ENCODE measurements at places on chromosomes 2 and 18. TPM values are rescaled to one million over a fixed set of nuclear protein-coding genes. Genes with fewer than 3 reads are reported as not detected.
A peak's percentile ranks its signal among the peaks of the same experiment; 100 is the strongest.

GRCh38 chr2:143607231-143608062 is 478.2 kb downstream of the ARHGAP15 start:
- H3K27ac ChIP-seq: peak overlapping the region; percentile 5
- no peaks in the 10 kb centered on the region for H3K36me3 ChIP-seq
- H3K4me1 ChIP-seq: peaks cover 23% of the 10 kb centered on the region
- H3K4me3 ChIP-seq: no peak overlapping the region
- H3K27me3 ChIP-seq: no peaks in the 10 kb centered on the region

- no peaks in the 10 kb centered on the region for H3K36me3 ChIP-seq
- no peaks in the 10 kb centered on the region for H3K27me3 ChIP-seq
- DNase-seq: no peak
- H3K27ac ChIP-seq: no peak overlapping the region
- no peaks in the 10 kb centered on the region for H3K4me1 ChIP-seq
Measured at GRCh38 chr2:205957452-205958154, 128.4 kb downstream of the INO80D start.

- peak overlapping the region; percentile 88 for H3K27ac ChIP-seq
- no peak for DNase-seq
- no peaks in the 10 kb centered on the region for H3K36me3 ChIP-seq
- no peak overlapping the region for H3K4me3 ChIP-seq
Measured at GRCh38 chr2:239226677-239227581, 173.9 kb downstream of the HDAC4 start.

GRCh38 chr18:77206676-77207374 is 42.8 kb upstream of the GALR1 start:
- no peaks in the 10 kb centered on the region for H3K36me3 ChIP-seq
- no peaks in the 10 kb centered on the region for H3K4me1 ChIP-seq
- no peak overlapping the region for H3K4me3 ChIP-seq
- H3K27ac ChIP-seq: peak overlapping the region; percentile 16
- DNase-seq: no peak
- no peaks in the 10 kb centered on the region for H3K27me3 ChIP-seq

DNA sequence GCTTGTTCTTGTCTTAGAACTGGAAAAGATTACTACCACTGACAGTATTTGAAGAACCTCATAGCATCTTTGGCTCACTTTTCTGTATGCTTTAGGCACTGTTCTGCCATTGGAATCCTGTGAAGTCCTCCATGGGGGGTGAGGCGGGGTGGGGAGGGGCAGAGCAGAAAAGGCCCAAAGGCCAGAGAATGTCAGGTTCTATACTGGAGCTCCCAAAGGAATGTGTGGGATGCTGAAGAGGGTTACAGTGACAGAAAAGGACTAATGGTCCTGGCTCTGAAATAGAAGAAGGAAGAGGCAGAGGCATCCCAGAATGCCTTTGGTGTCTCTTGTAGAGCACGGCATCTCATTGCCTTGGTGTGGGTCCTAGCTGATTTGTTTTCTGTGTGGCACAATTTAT is 141.9 kb downstream of the HAUS1 start:
- H3K4me1 ChIP-seq: peaks cover 5% of the 10 kb centered on the region
- no peaks in the 10 kb centered on the region for H3K36me3 ChIP-seq
- H3K27ac ChIP-seq: no peak overlapping the region
- H3K4me3 ChIP-seq: no peak overlapping the region
- no peak for DNase-seq

DNA sequence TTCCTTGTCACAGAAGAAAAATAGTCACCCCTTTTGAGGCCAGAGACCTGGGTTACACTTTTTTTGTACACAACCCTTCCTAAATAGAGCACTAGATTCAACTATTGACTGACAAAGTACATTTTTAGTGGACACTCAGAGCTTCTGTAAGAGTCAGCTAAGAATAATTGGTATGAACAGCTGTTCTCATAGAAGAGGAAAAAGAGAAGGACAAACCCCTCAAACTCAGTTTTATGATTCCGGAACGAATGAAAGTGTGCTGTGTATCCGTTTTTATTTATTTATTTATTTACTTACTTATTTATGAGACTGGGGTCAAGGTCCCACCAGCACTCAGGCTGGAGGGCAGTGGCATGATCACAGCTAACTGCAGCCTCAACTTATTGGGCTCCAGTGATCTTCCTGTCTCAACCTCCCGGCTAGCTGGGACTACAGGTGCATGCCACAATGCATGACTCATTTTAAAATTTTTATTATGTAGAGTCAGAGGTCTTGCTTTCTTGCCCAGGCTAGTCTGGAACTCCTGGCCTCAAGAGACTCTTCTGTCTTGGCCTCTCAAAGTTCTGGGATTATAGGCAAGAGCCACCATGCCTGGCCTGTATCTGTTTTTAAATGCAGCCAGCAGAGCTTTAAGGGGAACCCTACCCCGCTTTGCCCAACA is 36.0 kb upstream of the FZD5 start:
- peaks cover 6% of the 10 kb centered on the region for H3K4me1 ChIP-seq
- peak overlapping the region; percentile 58 for H3K27ac ChIP-seq
- H3K4me3 ChIP-seq: no peak overlapping the region
- no peak for DNase-seq
- H3K27me3 ChIP-seq: no peaks in the 10 kb centered on the region

DNA sequence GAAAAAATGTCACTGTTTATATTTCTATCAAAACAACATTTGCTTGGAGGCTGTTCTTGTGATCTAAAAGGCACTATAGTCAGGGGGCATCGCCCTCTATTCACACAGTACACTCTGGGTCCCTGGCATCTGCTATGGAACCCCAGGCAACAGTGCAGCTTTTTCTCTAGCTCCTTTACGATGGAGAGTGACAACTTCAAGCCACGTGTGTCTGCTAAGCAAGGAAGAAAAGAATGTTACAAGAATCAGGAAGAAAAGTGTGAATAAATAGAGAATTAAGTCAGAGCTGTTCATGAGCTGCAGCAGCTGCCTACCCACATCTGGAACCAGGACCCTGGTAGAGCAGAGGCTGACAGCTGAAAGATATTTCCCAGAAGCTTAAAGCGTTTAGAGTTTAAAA is 11.2 kb downstream of the RND3 start:
- peak overlapping the region; percentile 94 for H3K27ac ChIP-seq
- no peaks in the 10 kb centered on the region for H3K27me3 ChIP-seq
- H3K36me3 ChIP-seq: no peaks in the 10 kb centered on the region
- H3K4me3 ChIP-seq: no peak overlapping the region
- H3K4me1 ChIP-seq: peaks cover 98% of the 10 kb centered on the region

GRCh38 chr2:9663008-9663879 is 32.4 kb upstream of the YWHAQ start:
- H3K4me1 ChIP-seq: no peaks in the 10 kb centered on the region
- no peaks in the 10 kb centered on the region for H3K36me3 ChIP-seq
- no peak overlapping the region for H3K4me3 ChIP-seq
- no peak overlapping the region for H3K27ac ChIP-seq

- H3K4me3 ChIP-seq: no peak overlapping the region
- no peaks in the 10 kb centered on the region for H3K27me3 ChIP-seq
- no peak overlapping the region for H3K27ac ChIP-seq
- DNase-seq: no peak
Measured at GRCh38 chr18:37502036-37502435, 63.6 kb downstream of the CELF4 start.

GRCh38 chr2:183070942-183071844 is 7.4 kb upstream of the DUSP19 start:
- peak; percentile 71 for DNase-seq
- no peaks in the 10 kb centered on the region for H3K36me3 ChIP-seq
- H3K4me1 ChIP-seq: no peaks in the 10 kb centered on the region
- no peak overlapping the region for H3K4me3 ChIP-seq

DNA sequence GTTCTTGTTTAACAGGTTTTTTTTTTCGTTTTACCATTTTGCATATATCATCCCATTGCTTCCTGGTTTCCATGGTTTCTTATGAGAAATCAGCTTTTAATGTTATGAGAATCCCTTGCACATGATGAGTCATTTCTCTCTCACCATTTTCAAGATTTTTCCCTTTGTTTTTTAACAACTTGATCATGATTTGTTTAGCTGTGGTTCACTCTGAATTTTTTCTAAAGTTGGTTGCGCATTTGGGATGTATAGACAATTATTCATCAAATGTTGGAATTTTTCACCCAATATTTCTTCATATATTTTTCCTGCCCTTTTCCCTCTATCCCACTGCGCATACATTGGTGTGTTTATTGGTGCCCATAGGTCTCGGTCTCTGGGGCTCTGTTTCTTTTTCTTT is 42.4 kb upstream of the BIN1 start:
- no peaks in the 10 kb centered on the region for H3K4me1 ChIP-seq
- no peaks in the 10 kb centered on the region for H3K27me3 ChIP-seq
- H3K4me3 ChIP-seq: no peak overlapping the region
- no peaks in the 10 kb centered on the region for H3K36me3 ChIP-seq

- H3K4me1 ChIP-seq: peaks cover 15% of the 10 kb centered on the region
- H3K4me3 ChIP-seq: no peak overlapping the region
- H3K36me3 ChIP-seq: no peaks in the 10 kb centered on the region
Measured at GRCh38 chr2:196257086-196257485, 85.7 kb upstream of the STK17B start.

DNA sequence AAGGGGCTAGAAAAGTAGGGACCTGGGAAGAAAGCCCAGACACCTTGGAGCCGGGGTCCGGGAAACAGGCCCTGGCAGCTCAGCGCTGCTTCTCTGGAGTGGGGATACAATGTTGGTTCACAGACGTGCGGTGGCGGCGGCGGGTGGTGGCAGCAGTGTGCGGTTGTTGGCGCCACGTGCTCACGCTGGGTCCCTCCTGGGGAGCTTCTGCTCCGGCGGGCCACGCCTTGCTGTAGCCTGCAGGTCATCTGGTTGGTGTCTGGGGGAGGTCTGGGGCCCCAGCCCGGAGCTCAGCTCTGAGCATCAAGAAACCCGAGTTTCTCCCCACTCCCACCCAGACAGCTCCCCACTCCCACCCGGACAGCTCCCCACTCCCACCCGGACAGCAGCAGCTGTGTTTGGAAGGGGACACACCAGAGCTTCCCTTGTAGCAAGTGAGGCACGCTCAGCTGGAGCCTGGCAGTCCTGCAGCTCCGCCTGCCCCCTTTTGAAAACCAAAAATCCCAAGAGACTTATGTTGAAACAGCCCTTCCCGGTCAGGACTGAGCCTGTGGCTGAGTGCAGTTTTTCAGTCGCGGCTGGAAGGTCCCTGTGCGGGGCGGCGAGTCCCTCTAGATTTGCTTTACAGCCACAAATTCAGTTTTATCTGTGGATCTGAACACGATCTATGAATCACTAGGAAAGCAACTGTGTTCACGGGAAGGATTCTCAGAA is 46.9 kb downstream of the NFATC1 start:
- H3K4me1 ChIP-seq: peaks cover 13% of the 10 kb centered on the region
- H3K36me3 ChIP-seq: no peaks in the 10 kb centered on the region
- DNase-seq: no peak
- H3K4me3 ChIP-seq: no peak overlapping the region
- H3K27ac ChIP-seq: no peak overlapping the region
- H3K27me3 ChIP-seq: no peaks in the 10 kb centered on the region

- H3K27me3 ChIP-seq: peaks cover 7% of the 10 kb centered on the region
- no peaks in the 10 kb centered on the region for H3K4me1 ChIP-seq
- H3K27ac ChIP-seq: no peak overlapping the region
- H3K36me3 ChIP-seq: no peaks in the 10 kb centered on the region
- no peak for DNase-seq
- H3K4me3 ChIP-seq: no peak overlapping the region
Measured at GRCh38 chr2:203871371-203871983, 3.9 kb downstream of the CTLA4 start.

DNA sequence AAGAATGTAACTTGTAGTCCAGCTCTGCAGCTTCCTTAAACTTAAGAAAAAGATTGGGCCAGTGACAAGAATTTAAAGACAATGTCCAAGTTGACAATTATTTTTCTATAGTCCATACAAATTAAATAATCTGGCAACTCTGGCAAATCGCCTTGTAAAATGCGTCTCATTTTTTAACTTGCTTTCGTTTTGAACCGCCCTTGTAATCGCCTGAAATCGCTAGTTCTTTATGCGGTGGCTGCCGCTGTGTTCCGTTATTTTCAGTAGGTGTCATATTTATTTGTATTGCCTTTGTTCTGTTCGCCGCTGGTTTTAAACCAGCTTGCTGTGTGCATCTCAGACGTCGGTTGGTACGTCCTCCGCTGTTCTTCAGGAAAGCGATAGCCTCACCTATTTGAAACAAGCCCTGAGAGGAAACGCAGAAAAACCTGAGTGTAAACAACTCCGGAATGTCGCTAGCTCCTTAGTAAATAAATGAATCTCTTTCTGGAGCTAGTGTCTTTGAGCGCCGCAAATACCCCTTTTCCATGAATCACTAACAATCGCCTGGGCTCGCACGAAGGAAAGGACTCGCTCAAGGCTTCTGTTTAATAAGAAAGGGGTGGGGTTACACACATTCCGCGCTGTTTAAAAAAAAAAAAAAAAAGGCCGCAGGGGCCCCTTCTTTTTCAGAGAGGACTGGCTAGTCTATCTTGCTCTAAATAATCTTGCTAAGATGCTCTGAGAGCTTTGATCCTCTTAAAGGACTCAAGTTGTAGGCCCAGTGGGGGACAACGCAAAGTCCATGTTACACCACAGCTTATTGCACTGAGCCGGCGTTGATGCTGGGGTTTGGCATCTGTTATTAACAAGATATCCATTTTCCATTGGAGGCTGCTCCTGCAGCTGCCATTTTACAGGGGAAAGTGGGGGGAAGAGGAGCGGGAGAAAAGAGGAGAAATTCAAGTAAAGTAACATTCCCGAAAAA is 3.0 kb downstream of the HOXD8 start:
- DNase-seq: no peak
- peaks cover 17% of the 10 kb centered on the region for H3K4me1 ChIP-seq
- H3K27ac ChIP-seq: no peak overlapping the region
- peaks cover 92% of the 10 kb centered on the region for H3K27me3 ChIP-seq
- H3K36me3 ChIP-seq: no peaks in the 10 kb centered on the region
- H3K4me3 ChIP-seq: no peak overlapping the region

DNA sequence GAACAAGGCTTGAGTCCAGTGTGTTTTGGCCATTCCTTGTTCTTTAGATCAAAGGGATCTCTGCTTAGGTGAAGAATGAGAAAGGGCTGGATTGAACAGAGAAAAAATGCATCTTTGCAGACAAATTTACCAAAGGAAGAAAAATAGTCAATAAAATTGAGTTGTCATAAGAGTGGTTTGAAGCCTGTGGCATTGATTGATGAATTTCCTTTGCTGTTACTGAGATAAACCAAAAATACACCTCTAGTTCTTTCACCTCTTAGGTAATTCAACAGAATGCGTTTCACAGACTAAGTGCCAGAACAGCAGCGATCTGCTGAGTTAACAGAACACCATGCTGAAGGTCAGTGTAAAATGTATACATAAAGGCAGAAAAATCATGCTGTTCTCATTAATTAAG is 96.8 kb downstream of the SPHKAP start:
- H3K4me3 ChIP-seq: no peak overlapping the region
- H3K27ac ChIP-seq: no peak overlapping the region
- H3K27me3 ChIP-seq: no peaks in the 10 kb centered on the region
- H3K36me3 ChIP-seq: no peaks in the 10 kb centered on the region
- no peak for DNase-seq

- no peak for DNase-seq
- peaks cover 48% of the 10 kb centered on the region for H3K27me3 ChIP-seq
- H3K27ac ChIP-seq: no peak overlapping the region
- H3K4me3 ChIP-seq: peak overlapping the region; percentile 61
Measured at GRCh38 chr2:172736424-172737174, 954 bp downstream of the RAPGEF4 start.

GRCh38 chr2:109271920-109272319 is 142.9 kb downstream of the SH3RF3 start:
- no peak overlapping the region for H3K4me3 ChIP-seq
- H3K27ac ChIP-seq: no peak overlapping the region
- no peaks in the 10 kb centered on the region for H3K36me3 ChIP-seq
- H3K27me3 ChIP-seq: no peaks in the 10 kb centered on the region
- DNase-seq: no peak
- peaks cover 7% of the 10 kb centered on the region for H3K4me1 ChIP-seq

Gene SDC1
- 108 TPM for total RNA-seq

Gene COL5A2
- 344 TPM for total RNA-seq

Gene FBXO36
- 6.1 TPM for total RNA-seq

Gene MYCN
- 16.7 TPM for total RNA-seq

Gene NBEAL1
- 47.2 TPM for total RNA-seq
